ENCODE measurements at places on chromosomes 7 and 10.

- DNase-seq = no peak
Observed at GRCh38 chr10:16436367-16436757, 448 bp upstream of the PTER start.

DNA sequence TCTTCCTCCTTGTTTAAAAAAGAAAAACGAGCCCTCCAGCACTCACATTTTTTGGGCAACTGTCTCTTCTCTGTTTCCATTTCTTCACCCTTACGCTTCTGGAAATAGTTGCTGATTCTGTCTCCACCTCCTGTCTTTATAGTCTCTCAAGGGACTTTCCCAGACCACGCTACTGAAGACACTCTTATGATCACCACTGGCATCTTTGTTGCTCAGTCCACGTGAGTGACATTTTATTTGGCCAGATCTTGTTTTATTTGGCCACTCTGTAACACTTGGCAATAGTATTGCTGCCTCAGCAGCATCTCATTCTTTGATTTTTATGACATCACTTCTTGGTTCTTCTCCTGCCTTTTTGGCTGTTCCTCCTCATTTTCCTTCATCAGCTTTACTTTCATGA lies 21.6 kb upstream of the NME8 start:
- DNase-seq = peak; percentile 27

- DNase-seq = no peak
Observed at GRCh38 chr7:47488201-47488968, 93.5 kb downstream of the TNS3 start.

GRCh38 chr10:95333997-95334804 lies 43.4 kb upstream of the PDLIM1 start:
- no peak for DNase-seq

- DNase-seq = peak; percentile 27
Observed at GRCh38 chr7:151249732-151250072, 1.2 kb upstream of the SMARCD3 start.

GRCh38 chr10:70048030-70048723 lies 4.5 kb upstream of the MACROH2A2 start:
- no peak for DNase-seq

- no peak for DNase-seq
Observed at GRCh38 chr7:149860821-149861727, 12.7 kb upstream of the ATP6V0E2 start.

DNA sequence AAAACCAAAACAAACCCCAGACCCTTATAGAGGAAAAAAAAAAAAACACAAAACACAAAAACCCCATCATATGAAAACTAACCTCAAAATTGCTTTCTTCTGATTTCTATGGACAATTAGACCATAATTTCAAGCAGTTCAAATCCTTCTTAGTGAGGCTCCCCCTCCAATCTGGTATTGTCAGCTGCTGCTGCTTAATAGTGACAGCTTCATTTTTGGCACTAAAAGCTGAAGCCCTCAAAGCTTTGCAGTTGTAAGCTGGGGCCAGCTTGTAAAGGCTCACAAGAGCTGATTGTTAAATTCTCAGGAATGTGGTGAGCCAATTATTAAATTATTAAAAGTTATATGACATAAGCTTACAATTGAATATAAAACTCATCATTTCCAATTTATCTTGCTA lies 21.9 kb downstream of the ATXN7L1 start:
- no peak for DNase-seq

DNA sequence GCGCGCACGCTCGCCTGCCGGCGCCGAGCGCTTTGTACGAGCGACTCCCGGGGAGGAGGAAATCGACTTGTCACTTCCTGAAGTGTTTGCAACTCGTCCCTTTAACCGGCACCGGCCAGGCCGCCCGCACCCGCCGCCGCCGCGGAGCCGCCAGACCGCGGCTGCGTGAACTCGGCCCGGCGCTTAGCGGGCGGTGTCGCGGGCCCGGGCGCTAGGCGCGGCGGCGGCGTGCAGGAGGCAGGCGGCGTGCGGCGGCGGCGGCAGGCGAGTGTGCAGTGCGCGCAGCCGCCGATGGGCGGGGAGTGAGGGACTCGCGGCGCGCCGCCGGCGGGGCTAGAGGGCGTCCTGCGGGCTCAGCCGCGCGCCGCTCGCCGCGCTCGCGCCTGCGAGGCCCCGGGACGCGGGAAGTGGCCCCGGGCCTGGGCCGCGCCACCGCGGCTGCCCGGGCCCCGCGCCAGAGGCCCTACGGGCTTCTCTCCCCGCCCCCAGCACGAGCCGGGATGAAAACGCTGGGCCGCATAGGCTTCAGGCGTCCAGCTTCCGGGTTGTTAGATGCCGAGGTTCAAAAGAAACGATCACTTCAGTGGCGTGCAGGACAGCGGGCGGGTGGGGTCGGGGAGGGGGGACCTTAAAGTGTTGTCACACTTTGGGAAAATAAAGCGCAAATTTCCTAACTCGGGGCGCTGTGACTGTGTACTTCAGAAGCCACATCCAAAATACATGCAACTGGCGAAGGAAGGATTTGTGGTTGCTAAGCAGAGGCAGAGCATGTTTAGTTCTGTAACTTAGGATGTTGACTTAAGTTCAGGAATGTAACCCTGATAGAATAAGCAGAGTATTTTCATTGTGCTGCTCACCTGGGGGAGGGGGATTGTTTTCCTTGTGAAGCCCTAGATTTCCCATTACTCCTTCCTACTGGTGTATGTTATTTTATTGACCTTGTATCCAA lies at the start of gene FAM53B:
Gene FAM53B, minus strand, starts transcription at position 277 of the 949 bp plus-strand sequence. CDS start 37,665 bp downstream, outside the sequence.
- peak; percentile 90 for DNase-seq

DNA sequence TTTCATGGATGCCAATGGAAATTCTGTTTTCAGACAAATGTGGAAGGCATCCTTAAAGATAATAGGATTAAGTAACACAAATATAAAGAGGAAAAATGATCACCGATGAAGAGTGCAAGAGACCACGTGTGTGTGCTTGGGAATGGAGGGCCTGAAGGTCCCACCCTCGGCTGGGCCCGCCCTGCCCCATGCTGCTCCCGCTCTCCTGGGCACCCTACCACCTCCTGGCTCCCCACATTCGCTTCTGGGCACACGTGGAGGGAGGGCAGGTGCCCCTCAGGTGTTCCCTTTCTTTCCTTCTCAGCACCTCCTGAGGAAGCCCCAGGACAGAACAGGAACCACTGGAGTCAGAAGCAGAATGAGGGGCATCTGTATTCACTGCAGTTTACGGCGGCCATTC lies 367.6 kb downstream of the DNAJB6 start:
- DNase-seq = no peak

DNA sequence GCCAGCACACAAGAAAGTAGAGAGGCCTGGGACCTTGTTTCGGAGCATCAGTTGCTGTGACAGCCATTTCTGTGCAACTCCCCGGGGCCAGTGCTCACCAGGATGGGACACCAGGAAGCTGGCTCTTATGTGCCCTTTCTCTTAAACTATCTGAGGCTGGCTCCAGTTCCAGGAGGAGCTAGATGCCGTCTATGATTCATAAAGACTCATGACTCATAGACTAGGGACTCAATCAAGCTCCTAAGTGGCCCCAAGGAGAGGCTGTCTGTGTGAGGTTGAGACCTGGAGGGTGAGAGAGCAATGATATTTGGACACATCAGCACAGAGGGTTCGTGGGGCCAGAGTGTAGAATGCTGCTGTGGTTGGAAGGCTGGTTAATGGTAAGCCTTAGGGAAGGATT lies 580.1 kb downstream of the CCSER2 start:
- no peak for DNase-seq

- no peak for DNase-seq
Observed at GRCh38 chr10:21181451-21181850, 284.3 kb upstream of the NEBL start.

- no peak for DNase-seq
Observed at GRCh38 chr10:103739039-103739764, 116.2 kb downstream of the SH3PXD2A start.

DNA sequence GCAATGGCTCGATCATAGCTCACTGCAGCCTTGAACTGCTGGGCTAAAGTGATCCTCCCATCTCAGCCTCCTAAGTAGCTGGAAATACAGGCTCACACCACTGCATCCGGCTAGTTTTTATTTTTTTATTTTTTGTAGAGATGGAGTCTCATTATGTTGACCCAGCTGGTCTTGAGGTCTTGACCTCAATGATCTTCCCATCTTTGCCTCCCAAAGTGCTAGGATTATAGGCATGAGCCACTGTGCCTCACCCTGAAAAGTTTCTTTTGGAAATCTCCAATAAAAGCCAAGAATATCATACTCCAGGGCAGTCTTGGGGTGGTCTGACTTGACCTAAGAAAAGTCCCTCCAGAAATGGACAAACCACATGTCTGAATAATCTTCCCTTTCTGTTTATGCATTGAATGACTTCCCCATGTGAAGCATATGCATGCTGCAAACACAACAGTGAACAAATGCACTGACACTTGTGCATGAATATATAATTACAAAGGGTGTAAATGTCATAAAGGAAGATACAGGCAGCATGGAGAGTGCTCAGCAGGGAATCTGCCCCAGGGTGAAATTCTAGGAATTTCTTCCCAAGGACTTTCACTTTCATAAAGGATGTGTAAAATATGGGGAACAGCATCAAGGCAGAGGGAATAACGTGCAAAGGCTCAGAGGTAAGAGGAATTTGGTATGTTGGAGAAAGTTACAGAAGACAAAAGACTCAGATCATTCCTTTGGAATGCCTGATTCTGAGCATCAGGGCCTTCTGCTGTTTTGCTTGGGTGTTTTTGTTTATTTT lies 142.4 kb upstream of the LYZL1 start:
- no peak for DNase-seq

- DNase-seq = no peak
Observed at GRCh38 chr7:116950889-116951351, 2.4 kb upstream of the ST7 start.

- DNase-seq = peak; percentile 82
Observed at GRCh38 chr7:131007439-131008330, 273.7 kb upstream of the KLF14 start.

- no peak for DNase-seq
Observed at GRCh38 chr7:71137479-71137878, 5.5 kb downstream of the GALNT17 start.

DNA sequence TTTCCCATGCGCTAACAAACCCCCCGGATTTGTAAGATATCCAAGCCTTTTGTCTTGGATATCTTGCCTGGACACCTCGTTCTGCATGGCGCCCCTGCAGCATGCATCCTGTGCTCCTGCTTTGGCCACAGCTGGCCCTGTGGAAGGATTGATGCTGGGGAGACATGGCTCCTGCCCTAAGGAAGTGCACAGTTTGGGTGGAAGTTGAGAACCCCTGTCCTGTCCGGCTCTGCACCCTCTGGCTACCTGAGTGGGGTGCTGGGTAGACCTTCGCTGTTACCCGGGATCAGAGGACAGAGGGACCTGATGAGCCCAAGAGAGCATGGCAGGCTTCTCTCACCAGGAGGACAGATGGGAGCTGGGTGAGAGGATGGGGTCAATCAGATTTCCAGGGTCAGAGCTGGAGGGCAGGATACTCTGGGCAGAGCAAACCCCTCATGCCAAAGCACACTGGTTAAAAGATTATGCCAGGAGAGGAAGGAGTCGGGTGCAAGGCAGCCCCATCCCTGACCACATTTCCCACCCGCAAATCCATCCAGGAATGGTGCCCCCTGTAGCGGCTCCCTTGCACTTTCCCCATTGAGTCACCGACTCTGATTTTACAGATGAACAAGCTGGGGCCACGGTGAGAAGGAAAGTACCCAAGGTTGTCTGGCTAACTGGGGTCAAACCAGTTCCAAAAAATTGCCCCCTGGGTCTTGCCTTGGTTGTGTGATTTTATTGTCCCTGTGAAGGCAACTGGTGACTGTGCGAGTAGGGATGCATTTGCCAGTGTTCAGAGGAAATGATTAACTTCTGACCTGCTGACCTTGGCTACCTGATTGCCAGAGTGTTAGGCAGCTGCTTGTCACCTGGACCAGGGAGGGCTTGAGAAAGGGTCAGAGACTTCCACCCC lies 290.1 kb upstream of the ZMIZ1 start:
- no peak for DNase-seq

GRCh38 chr7:24965831-24966708 lies 13.9 kb downstream of the OSBPL3 start:
- peak; percentile 67 for DNase-seq

- DNase-seq = no peak
Observed at GRCh38 chr7:82559193-82559805, 115.7 kb upstream of the CACNA2D1 start.

DNA sequence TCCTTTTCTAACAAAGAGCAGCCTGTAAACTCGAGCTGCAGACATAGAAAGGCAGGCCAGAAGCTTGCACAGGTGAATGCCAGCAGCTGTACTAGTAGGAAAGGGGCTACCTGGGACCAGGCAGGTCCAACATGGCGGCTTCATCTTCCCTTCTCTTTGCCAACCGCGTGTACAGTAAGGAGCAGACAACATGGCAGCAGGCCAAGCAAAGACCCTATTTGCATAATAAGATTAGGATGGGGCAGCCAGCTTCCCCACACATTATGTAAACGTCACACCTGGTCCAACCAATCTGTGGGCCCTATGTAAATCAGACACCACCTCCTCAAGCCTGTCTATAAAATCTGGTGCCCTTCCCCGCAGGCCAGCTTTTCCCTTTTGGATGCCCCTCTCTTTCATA lies 1186.5 kb upstream of the AUTS2 start:
- DNase-seq = no peak

DNA sequence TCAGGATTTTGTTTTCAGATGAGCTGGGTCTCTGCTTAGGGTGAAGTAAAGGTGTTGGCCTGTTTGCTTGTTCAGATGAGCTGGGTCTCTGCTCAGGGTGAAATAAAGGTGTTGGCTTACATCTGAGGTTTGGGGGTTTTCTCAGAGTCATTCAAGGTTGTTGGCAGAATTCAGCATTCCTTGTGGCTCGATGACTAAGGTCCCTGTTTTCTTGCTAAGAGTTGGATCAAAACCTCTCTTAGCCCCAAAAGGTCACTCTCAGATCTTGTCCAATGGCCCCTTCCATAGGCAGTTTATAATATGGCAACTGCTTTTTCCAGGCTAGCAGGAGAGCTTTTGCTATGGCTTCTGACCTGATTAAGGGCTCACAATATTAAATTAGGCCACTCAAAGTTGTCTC lies 106.6 kb downstream of the ADAM22 start:
- no peak for DNase-seq

GRCh38 chr7:69864822-69865221 lies 266.5 kb downstream of the AUTS2 start:
- DNase-seq = no peak

GRCh38 chr7:31934551-31934950 lies 135.7 kb downstream of the PDE1C start:
- no peak for DNase-seq

DNA sequence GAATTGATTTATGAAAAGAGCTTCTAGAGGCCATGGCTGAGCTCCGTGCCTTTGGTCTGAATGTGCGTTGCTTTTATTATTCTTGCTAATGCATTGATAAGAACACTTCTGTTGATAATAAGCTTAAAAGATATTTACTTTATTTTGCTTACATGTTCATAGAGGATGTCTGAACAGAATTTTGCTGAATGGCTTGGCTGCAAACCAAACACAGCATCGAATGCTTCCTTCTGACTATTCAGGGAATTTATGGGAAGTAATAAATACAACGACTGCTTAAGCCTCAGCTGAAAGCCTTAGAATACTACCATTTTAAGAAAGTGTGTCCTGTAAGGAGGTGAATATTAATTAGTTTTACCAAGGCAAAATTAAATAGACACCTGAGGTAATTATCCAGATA lies 643.5 kb upstream of the POT1 start:
- no peak for DNase-seq

DNA sequence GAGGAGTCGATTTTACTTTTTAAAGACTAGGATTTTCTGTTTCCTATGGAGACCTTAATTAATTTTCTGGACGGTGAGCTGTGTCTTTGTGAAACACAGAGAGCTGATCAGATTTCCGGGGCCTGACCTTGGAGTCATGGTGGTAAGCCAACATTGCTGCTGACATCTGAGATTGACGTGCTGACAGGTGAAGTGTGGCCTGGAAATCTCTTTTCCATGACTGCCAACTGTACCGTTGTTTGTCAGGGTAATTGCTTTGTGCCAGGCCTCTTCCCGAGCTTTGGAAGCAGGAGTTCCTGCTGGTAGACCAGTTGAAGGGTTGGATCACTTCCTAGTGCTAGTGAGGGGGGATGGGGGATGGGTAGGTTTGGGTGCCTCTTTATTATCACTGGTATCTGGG lies 71.2 kb downstream of the ADRA2A start:
- DNase-seq = no peak
